PC-9 (cell line): ENCODE measurements at places on chromosomes 16 and 17.
A peak's percentile ranks its signal among the peaks of the same experiment; 100 is the strongest.

- H3K4me3 ChIP-seq: no peak overlapping the region
- H3K27me3 ChIP-seq: peaks cover 4% of the 10 kb centered on the region; the same call in 1 of the 2 replicates
- peaks cover 14% of the 10 kb centered on the region; the same call in 1 of the 2 replicates for H3K4me1 ChIP-seq
- H3K36me3 ChIP-seq: no peaks in the 10 kb centered on the region
Measured at GRCh38 chr17:7740481-7741001, 23.0 kb downstream of the DNAH2 start.

GRCh38 chr17:16091773-16092172 lies 92.1 kb downstream of the TTC19 start:
- no peaks in the 10 kb centered on the region for H3K27me3 ChIP-seq
- H3K36me3 ChIP-seq: peaks cover 3% of the 10 kb centered on the region; the same call in 1 of the 2 replicates
- no peak overlapping the region for H3K27ac ChIP-seq
- no peak overlapping the region for H3K4me3 ChIP-seq

DNA sequence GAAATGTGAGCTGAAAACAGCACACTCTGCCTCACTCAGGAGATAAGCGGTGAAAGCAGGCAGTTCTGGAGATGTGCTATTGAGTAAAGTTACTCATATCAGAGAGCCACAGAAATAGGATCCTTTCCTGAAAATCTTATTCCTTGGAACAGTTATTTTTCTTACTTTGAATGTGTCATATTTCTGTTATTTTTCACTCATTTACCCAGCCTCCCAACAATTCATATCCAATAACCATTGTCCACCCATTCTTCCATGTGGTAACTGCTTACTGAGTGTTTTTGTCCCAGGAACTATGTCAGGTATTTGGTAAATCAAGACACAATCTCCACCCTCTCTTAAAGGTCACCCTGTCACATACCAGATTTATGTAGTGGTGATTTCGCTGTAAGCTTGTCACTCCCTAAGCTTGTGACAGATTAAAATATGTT lies 144.9 kb downstream of the PARN start:
- no peaks in the 10 kb centered on the region for H3K27me3 ChIP-seq
- peak overlapping the region; percentile 30 for H3K27ac ChIP-seq
- peak; percentile 49 for DNase-seq
- H3K4me3 ChIP-seq: no peak overlapping the region

- H3K27me3 ChIP-seq: 0 out of 2 replicates have a peak, but pooled peaks cover 3% of the 10 kb centered on the region
- H3K36me3 ChIP-seq: no peaks in the 10 kb centered on the region
- DNase-seq: no peak
- no peaks in the 10 kb centered on the region for H3K4me1 ChIP-seq
Measured at GRCh38 chr16:83271970-83272575, 535.7 kb upstream of the HSBP1 start.

GRCh38 chr16:79691007-79691406 lies 90.5 kb upstream of the MAF start:
- H3K27ac ChIP-seq: no peak overlapping the region
- H3K4me1 ChIP-seq: no peaks in the 10 kb centered on the region
- DNase-seq: no peak
- no peaks in the 10 kb centered on the region for H3K36me3 ChIP-seq
- H3K4me3 ChIP-seq: no peak overlapping the region

DNA sequence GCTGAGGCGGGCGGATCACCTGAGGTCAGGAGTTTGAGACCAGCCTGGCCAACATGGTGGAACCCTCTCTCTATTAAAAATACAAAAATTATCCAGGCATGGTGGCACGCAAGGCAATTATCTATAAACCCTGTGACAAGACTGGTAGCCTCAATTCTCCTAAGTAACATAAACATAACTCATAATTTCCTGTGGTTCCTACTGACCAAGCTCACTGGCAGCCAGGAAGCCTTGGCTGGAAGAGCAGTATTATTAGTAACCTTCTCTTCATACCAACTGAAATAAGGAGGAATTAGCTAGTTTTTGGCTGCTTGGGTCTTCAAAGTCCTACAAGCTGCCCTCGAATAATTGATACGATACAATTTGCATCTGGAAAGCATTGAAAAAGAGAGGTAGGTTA lies 31.6 kb upstream of the LRRC37A3 start:
- DNase-seq: no peak
- no peaks in the 10 kb centered on the region for H3K27me3 ChIP-seq
- H3K4me1 ChIP-seq: no peaks in the 10 kb centered on the region
- H3K36me3 ChIP-seq: no peaks in the 10 kb centered on the region
- H3K27ac ChIP-seq: no peak overlapping the region

- H3K4me3 ChIP-seq: no peak overlapping the region
- no peaks in the 10 kb centered on the region for H3K36me3 ChIP-seq
- no peak overlapping the region for H3K27ac ChIP-seq
- H3K4me1 ChIP-seq: peaks cover 29% of the 10 kb centered on the region
- no peaks in the 10 kb centered on the region for H3K27me3 ChIP-seq
- no peak for DNase-seq
Measured at GRCh38 chr17:74945543-74945942, 9.8 kb downstream of the OTOP3 start.

- peak; percentile 67 for DNase-seq
- H3K27me3 ChIP-seq: no peaks in the 10 kb centered on the region
- H3K4me3 ChIP-seq: peak overlapping the region; percentile 71
- H3K36me3 ChIP-seq: no peaks in the 10 kb centered on the region
Measured at GRCh38 chr16:88784074-88784855, 755 bp downstream of the PIEZO1 start.

DNA sequence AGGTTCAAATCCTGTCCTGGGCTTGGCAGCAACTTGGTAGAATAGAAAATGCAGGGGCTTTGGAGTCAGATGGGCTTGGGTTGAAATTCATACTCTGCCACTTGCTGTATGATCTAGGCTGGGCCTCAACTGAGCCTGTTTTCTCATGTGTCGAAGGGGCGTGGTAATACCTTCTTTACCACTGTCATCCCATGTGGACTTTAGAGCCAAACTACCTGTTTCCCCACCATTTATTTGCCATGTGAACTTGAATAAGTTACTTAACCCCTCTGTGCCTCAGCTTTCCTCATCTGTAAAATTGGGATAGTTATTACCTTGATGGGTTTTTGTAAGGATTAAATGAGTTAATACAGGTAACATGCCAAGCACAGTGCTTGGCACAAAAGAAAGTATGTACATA lies 106.0 kb downstream of the COPRS start:
- DNase-seq: no peak
- H3K4me3 ChIP-seq: no peak overlapping the region
